Mucosa of gallbladder (tissue), 1 donor: ENCODE measurements at places on chromosomes 5 and 9. TPM values are rescaled to one million over a fixed set of nuclear protein-coding genes. Genes with fewer than 3 reads are reported as not detected.

FBP1 gene
- 50.5 TPM for total RNA-seq

ZNF782 gene
- 8.5 TPM for total RNA-seq

DNA sequence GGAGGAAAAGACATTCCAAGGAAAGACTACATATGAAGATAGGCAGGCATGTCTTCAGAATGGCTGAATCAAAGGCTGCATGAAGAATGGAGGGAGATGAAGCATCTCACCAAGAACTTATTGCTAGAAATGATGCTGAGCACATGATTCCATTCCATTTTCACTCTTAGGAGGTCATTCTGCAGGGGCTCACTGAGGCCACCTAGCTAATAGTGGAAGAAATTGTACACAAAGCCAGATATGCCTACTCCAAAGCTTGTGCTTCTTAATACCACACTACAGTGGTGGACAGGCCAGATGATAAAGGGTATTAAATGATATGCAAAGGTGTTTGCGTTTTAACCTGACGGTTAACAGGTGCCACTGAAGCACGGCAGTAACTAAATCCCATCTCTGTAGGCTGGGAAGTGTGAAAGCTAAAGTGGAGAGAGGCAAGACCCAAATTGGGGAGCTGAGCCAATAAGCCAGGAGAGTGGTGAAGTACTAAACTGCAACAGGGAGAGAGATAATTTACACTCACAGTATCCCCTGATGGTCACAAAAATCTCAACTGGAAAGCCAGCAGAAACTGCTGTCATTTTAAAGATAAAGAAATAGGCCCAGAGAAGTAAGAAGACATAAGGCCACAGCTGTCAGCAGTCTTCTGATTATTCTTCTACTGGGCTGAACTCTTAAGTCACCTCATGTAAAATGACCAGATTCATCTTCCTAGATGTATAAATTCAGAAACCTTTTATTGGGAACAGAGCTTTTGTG, 14.6 kb downstream of the NDUFA8 start:
- no peak for DNase-seq

GRCh38 chr5:128826275-128826674, 139.0 kb upstream of the SLC27A6 start:
- no peak for DNase-seq

- DNase-seq, result no peak
Measured at GRCh38 chr5:2582507-2582906, 169.0 kb downstream of the IRX2 start.

DNA sequence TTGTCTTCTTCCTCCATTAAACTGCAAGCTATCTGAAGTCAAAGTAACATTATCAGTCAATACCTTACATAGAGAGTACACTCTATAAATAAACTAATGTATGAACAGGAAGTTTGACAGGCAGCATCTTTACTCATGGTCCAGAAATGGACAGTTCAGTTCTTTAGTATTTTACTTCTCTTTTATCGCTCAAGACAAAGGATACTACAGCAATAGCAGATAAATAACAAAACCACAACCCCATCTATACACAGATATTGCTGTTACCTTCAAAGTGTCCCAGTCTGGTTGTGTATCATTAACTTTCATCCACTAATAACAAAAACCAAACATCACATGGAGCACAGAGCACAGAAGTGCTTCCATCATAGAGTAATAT, 46.4 kb downstream of the SEMA5A start:
- DNase-seq, result no peak

DNA sequence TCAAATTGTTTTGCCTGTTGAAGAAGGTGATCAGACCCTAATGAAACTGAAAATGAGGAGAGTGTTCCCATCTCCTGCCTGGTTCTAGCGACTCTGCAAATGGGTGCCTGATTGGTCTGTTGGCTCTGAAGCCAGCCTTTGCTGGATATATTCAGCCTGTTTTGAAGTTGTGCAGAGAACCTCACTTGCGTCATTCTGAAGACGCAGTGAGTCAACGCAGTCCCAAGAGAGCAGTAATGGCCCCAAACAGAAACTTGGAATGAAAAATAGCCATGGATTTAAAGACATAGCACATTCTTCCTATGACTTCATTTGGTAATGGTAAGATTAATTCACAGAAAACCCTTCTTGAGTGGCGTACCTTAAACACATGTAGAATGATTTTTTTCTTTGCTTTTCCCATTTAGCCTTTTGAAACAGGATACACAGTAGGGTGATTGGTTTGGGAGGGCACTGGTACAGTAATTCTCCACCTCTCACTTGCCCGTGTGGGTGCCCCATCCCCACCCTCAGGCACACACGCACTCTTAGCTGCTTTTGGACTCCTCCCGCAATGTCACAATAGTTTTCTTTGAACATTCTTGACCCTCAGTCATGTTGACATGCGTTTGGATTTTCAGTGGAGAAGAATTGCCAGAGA, 54.1 kb upstream of the ABL1 start:
- DNase-seq, result peak; percentile 74

DNA sequence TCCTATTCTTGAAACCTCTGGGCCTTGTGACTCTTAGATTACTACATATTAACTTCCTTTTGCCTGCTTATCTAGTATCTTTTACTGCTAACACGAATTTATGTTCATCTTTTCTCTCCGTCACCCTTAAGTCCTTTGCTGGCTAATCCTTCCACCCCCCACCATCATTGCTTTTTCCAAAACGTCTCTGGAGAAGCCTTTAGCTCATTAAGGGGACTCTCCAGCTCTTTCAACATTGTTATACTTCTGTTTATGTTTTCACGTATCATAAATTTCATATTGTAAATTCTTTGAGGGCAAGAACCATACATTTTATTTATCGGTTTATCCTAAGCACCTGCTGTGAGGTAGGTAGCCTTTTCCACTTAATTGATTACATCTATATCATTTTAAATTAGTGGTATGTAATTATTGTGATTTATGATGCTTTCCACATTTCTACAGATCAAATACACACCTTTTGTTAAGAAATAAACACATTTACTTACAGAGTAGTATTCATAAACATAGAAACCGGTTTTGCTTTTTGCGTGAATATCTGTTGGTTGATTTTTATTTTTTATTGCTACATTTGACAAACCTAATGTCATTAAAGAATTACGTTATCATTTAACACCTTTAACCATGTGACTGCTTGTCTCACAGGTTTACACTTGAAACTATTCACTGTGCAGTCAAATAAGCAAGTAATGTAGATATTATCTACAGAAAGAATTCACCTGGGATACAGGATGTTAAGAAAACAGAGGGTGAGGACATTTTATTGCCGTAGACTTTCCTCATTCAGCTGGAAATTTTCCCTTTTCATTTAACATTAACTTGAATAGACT, 15.4 kb upstream of the SNX2 start:
- no peak for DNase-seq

DNA sequence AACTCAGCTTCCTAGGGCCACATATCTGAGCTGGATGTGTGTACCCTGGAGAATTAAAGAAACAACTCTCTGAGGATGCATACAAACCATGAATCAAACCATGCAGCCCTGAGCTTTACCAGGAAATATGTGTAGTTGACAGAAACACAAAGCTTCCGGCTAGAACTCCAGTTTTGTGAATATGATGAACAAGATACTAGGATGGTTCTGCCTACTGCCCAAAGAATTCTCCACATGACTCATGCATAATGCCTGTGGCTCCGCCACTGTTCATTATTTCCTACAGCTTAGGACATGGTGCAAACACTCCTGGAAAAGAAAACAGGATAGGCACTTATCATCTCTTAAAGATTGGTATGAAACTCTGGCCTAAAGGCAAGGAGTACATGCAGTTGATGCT, 343.4 kb downstream of the DNAH5 start:
- no peak for DNase-seq
